ENCODE measurements at places on chromosomes 7 and 10.

DNA sequence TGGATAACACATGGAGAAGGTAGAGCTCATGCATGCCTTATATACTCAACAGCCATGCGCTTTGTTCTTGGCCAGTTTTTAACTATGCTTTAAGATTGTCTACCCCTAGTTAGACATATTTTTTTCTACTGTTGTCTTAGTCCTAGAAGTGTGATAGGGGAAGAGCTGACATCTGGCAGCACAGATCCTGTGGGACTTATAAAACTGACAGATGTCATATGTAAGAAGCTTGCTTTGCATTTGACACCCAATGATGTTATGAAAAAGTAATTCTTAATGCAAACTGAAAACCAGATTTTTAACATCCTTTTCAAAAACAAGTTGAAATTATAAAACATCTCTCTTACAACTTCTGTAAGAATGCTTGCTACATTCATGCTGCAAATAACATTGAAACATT is 715.9 kb upstream of the LRRN3 start:
- no peak for DNase-seq

- no peak for DNase-seq
Measured at GRCh38 chr7:157007470-157008066, 2.9 kb downstream of the MNX1 start.

DNA sequence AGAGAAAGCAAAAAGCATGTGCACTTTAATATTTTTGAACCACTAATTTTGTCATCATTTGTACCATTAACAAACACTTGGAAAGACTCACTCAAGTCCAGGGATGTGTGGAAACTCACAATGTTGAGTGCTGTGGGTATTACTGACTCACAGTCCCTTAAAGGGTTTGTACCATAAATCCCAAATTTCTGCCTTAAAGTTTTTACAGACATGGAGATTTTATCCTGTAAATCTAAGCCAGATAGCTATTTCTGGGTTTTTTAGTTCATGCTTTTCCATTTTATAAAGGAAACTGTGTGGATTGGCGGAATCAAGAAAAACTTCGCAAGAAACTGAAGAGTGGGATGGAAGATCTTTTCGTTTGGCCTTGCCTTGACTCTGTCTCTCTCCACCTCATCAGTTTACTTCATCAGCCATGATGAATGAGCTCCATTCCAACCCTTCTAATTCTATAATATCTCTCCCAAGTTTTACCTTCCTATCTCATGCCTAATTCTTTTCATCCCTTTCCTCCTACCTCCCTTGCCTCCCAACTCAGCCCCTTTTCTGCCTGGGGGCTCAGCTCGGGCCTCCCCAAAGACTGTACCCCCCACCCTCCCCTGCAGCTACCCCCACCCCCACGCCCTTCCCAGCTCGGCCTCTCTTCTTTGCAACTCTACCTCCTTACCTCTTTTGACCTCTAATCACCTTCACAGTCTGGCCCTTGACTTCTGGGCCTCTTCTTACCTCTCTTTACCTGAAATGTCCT is 218.5 kb upstream of the MKLN1 start:
- DNase-seq, result no peak

GRCh38 chr7:43537765-43538403 is 45.0 kb upstream of the STK17A start:
- no peak for DNase-seq

GRCh38 chr10:125961743-125962142 is 65.4 kb downstream of the FANK1 start:
- DNase-seq, result no peak

- no peak for DNase-seq
Measured at GRCh38 chr10:11563936-11564335, 47.5 kb downstream of the USP6NL start.

- DNase-seq, result no peak
Measured at GRCh38 chr7:51160411-51160810, 156.2 kb downstream of the COBL start.

GRCh38 chr10:7258948-7259523 is 151.8 kb downstream of the SFMBT2 start:
- DNase-seq, result peak; percentile 76

GRCh38 chr7:18824157-18824556 is 293.3 kb downstream of the TWIST1 start:
- no peak for DNase-seq

GRCh38 chr10:20809631-20810030 is 87.5 kb downstream of the NEBL start:
- no peak for DNase-seq

- no peak for DNase-seq
Measured at GRCh38 chr10:70984986-70985722, 96.8 kb upstream of the PCBD1 start.

GRCh38 chr10:11831520-11831951 is 8.4 kb downstream of the PROSER2 start:
- no peak for DNase-seq

GRCh38 chr10:1230592-1231275 is 174.5 kb downstream of the WDR37 start:
- DNase-seq, result no peak

GRCh38 chr7:103373866-103374643 is 26.6 kb downstream of the PSMC2 start:
- no peak for DNase-seq

Data from stimulated activated CD8-positive, alpha-beta memory T cell treated with anti-CD3 and anti-CD28 coated beads, Interleukin-7, amount 100 ng/mL, for 48 hours (primary cell).